ENCODE measurements at places on chromosomes 12 and 14.
A peak's percentile ranks its signal among the peaks of the same experiment; 100 is the strongest.

DNA sequence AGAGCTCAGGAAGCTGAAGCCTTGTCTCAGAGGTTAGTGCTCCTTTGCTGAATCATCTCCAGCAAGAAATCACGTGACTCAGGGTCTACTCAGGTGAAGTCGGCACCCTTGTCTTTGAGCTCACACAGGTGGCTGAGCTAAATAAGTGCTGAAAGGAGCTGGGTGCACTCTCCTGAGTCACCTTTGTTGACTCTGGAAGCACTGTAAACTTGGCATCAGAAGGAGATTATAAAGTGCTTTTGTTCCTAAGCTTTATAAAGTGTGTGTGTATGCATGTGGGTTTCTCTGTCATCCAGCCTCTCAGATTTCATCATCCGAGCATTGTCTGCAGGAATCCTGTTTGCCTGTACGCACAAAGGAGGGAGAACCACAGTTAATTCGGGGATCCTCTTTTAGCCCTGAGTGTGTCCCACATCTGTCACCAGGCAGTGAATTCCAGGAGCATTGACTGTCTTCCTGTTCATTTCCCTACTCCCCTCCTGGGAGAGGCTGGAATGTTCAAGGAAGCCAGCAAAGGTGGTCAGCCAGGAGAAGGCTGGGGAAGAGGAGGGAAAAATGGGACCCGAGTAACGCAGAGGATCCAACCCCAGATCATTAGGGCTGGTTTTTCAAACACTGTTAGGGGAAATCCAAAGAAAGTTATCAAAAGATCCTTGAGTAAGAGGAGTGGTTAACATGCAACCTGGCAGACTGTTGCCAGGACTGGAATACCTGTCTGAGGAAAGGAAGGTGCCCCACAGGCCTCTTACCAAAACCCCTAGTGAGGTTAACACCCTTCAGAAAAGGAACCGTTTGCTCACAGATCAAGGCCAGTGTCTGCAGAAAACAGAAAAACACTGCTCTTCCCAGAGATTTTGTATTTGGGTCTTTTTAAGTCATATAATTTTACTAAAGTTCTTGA, 157.5 kb upstream of the HIF1A start:
- no peak for DNase-seq

GRCh38 chr14:103892247-103892646, 36.0 kb upstream of the TDRD9 start:
- DNase-seq = no peak

DNA sequence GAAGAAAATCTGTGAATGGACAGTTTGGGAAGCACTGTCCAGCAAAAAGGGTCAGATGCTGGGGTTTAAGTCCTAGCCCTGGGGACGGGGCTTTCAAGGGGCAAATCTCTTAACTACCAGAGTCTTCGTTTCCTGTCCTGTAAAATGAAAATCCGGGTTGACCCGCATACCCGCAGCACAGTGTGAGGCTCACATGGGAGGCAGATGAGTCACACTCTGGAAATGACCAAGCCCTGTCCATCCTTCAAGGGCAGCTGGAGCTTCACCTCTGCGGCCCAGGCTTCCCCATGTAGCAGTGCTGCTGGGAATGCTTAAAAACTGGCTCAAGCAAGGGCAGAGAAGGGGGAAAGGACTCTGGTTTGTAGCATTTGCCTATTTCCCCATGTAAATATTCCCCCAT, 19.0 kb downstream of the FAM181A start:
- DNase-seq = no peak

GRCh38 chr14:101926620-101927019, 37.8 kb upstream of the DYNC1H1 start:
- DNase-seq = no peak

DNA sequence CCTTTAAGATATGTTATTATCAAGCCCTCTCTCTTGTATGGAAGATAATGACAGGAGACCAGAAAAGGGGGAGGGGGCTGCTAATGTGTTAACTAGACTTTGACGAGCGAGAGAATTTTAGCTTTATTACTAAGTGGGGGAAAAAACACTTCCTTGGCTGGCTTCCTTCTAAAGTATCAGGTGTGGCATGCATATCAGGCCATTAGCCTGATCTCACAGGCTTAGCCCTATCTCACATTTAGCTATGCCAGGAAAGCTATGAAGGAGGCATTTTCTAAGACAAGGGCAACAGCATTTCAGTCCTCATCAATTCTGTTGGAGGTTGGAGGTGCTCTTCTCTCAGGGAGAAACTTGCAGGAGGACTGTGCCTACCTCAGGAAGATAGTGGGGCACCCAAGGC, 9.9 kb downstream of the SSPN start:
- DNase-seq = no peak

DNA sequence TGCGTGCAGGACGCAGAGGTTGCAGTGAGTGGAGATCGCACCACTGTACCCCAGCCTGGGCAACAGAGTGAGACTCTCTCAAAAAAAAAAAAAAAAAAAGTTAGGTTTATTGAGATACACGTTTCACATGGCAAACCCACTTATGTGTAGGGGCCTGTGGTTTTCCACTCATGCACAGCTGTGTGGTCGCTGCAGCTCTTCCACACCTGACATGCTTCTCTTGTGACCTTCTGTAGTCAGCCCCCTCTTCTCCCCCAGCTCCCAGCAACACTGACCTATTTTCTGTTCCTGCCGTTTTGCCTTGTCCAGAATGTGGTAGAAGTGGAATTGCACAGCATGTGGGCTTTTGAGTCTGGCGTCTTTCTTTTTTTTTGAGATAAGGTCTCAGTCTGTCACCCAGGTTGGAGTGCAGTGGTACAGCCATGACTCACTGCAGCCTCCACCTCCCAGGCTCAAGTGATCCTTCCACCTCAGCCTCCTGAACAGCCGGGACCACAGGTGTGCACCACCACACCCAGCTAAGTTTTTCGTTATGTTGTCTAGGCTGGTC, 8.4 kb downstream of the MTA1 start:
- DNase-seq = no peak

- no peak for DNase-seq
These were observed 9.9 kb downstream of the SPIC start for GRCh38 chr12:101485021-101485420.

- no peak for DNase-seq
These were observed 26.4 kb upstream of the FKBP4 start for GRCh38 chr12:2768224-2768961.

GRCh38 chr12:52423661-52424500, 10.3 kb downstream of the KRT75 start:
- no peak for DNase-seq

- peak; percentile 61 for DNase-seq
These were observed 411.1 kb downstream of the TMTC2 start for GRCh38 chr12:83097643-83098342.

DNA sequence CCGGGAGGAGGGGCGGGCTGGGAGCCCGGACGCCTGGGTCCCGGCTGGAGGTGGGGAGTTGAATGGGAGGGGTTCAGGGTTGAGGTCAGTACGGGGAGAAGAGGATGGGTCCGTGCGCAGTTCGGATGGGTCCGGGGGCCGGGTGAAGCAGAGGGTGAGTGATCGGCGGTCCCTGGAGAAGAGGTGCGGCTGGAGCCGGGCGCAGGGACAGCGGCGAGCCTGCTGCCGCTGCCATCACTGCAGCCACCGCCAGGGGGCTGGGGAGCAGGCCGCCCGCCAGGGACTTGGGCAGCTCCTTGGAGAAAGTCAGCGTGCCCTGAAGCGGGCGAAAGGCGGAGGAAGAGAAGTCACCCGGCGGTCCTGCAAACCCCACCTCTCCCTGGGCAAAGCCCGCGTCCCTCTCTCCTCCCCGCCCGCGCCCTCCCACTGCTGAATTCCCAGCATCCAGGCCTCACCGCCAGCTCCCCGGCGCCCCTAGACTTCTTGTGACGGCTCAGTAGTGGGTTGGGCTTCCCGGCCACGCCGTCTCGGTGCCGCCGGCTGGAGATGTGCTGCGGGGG, 6.0 kb upstream of the GPR84 start:
- DNase-seq = peak; percentile 79

GRCh38 chr14:101355284-101355683, 206.0 kb upstream of the DIO3 start:
- no peak for DNase-seq

GRCh38 chr14:94591073-94591472, 9.8 kb downstream of the SERPINA5 start:
- DNase-seq = no peak

GRCh38 chr14:64736271-64737169, 32.3 kb downstream of the PLEKHG3 start:
- no peak for DNase-seq

DNA sequence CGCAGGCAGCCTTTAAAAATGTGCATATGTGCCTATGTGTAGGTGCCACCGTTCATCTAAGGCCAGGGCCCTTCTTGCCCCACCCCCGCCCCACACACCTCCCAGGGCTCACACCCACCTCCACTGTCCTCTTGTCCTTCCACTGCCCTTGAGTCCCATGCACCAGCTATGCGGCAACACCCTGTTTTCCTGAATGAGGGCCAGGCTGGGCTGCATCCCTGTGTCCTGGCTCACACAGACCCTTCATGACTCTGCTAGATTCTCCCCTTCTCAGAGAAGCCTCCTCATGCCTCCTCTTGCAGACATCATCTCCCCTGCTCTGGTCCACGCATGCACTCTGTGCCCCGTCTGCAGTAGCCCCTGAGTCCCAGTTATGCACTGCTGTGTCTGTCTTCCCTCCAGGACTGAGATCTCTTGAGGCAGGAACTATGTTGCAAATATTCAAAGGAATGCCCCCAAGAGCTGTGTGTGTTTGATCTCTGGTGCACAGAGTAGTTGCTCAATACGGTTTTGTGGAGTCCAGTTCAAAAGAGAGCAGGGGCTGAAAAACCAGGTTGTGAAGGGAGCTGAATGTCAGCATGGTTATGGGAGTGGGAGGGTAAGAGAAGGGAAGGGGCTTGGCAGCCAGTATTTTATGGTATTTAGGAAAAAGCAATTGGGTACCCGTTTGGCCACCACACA, 47.3 kb upstream of the ESRRB start:
- no peak for DNase-seq

- DNase-seq = no peak
These were observed 13.2 kb upstream of the MAP1LC3B2 start for GRCh38 chr12:116545936-116546335.

DNA sequence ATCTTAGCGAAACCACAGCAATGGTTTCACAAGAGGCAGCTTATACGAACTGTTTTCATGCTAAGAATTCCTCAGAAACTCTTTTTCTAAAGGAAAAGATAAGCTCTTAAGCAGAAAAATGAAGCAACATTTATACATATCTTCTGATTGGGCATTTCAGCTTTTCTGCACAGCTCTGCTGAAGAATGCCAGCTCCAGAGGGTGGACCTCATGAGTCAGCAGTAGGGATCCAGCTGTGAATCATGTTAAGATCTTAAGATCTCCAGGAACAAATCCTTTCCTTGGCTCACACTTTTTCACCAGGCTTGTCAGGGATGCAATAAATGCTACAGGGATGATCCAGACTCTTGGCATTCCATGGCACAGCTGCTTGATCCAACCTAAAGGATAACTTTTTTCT, 477.1 kb upstream of the CCDC196 start:
- no peak for DNase-seq

DNA sequence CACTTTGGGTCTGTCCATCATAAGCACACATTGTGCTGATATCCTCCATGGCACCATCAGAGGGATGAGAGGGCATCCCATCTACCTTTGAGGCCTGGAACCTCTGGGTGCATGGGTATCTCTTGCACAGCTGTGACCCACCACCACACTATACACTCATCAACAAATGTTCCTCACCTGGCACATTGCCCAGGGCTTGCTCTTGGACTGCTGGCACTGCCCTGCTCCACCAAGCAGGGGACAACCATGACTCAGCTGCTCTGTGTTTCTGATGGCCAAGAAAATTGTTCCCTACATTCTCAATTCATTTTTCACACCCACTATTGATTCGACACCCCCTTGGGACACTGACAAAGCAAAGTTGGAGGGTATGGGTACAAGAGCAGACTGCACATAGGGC, 155.5 kb downstream of the PTPRO start:
- DNase-seq = no peak

- DNase-seq = no peak
These were observed 4.3 kb upstream of the HOXC12 start for GRCh38 chr12:53950437-53950773.

- DNase-seq = no peak
These were observed 148.8 kb downstream of the ZFP36L1 start for GRCh38 chr14:68644101-68644500.

- no peak for DNase-seq
These were observed 221.7 kb upstream of the NAV3 start for GRCh38 chr12:77609016-77609415.

DNA sequence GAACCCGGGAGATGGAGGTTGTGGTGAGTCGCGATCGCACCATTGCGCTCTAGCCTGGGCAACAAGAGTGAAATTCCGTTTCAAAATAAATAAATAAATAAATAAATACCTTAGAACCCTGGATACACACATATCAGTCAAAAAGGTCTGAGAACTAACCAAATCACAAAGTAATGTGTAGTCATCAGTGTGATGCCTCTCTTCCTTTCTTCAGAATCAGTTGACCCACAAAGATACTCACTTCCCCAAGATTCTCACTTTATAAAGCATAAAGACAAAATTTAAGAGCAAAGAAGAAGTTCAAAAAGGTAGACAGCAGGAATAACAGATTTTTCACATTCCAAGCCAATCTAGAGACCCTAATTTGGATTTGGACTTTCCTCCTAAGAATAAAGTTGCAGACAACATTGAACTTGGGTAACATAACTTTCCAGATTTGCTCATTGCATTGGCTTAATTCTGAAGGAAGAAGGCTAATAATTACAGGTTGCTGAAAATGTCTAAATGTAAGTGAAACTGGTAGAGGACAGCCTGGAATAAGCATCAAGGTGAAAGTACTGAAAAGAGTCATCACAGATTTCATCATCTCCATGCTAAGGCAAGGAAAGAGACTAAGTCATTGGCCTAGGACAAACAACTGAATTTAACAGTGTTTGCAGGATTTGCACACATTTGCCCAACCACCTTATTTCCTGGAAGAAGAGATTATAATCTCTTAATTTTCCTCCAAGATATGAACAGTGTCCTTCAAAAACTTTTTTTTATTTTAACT, 17.4 kb downstream of the TMED10 start:
- no peak for DNase-seq

- DNase-seq = peak; percentile 61
These were observed at the start of gene RASAL1 for GRCh38 chr12:113135178-113136127. TSS of gene RASAL1 (minus strand) at chr12:113135761. CDS start at chr12:113135462, 299 bp downstream.

- no peak for DNase-seq
These were observed 18.3 kb upstream of the SLC35F4 start for GRCh38 chr14:57884175-57884574.

DNA sequence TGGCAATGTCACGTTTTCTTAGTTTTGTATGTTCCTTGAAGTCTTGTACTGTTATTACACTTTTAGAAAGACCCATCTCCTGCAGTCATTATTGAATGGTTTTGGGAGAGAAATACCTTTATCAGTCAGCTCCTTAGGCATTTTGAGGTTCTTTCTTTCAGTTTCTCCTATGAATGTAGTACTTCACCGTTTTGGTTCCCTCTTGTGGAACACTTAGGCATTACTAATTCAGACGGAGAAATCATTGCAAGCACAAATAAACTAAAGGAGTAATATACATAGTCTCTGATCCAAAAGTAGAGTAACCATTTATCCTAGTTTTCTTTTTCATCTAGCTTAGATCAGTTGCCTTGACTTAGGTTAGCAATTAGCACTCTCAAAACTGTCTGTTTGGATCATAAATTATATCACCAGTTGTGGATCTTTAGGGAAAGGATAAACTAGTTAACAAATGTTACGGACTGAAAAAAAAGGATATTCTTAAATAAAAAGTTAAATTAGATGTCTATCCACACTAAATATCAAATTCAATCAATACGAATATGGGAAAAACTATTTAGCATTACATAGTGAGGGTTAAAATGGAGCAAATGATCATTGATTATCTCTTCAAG, 1538.3 kb upstream of the SEL1L start:
- no peak for DNase-seq

All from hippocampal formation (tissue), 2 donors.